Activated CD8-positive, alpha-beta memory T cell treated with anti-CD3 and anti-CD28 coated beads for 1 hour (primary cell): ENCODE measurements at places on chromosomes 7 and 10.

GRCh38 chr10:13997650-13998049, 333.1 kb downstream of the FRMD4A start:
- no peak for DNase-seq

DNA sequence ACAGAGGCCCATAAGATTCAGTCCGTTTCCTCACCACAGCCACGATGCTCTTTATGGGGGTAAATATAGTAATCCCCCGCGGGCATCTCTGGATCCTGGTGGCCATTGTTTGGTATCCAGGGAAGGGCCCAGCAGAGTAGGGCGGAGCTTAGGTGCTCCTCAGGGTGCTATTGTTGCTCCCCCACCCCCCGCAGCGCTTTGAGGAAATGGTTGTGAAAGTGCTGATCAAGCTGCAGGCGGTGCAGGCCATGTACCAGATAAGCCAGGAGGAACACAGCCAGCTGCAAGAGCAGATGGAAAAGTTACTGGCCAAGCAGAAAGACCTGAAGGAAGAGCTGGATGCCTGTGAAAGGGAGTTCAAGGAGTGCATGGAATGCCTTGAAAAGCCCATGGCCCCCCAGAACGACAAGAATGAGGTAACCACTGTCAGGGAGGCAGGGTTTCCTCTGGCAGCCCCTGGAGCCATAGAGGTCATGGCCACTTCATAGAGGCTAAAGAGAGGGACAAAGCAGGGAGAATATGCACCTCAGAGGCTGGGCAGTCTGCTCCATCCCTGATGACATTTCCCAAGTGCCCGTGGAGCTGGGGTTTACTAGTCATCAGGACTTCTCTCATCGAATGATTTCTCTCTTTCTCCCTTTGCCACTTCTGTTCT, 17.6 kb upstream of the FLNC start:
- no peak for DNase-seq

- DNase-seq: no peak
Observed at GRCh38 chr10:44161184-44161583, 223.7 kb downstream of the CXCL12 start.

DNA sequence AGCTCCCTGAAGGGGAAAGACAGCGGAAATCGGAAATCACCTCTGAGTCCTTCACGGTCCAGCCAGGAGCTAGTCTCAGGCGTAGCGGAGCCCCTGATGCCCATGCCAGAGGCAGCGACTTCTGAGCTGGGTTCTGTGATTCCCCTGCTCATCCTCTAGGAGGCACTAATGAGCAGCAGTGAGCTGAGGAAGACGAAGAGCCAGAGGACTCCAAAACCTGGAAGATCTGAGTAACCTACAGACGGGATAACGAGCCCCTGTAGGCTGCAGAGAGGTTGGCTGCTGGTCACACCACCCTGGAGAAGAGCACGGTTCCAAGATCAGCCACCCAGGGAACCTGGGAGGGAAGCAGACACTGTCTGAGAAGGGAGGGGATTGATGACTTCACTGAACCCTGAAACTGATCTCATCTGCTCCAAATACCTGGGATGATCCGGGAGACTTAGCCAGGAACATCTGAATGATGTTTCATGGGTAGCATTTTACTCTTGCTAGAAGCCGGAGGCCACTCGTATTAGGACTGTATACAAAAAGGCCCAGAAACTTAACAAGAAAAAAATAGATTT, 304.1 kb downstream of the PAXIP1 start:
- no peak for DNase-seq

DNA sequence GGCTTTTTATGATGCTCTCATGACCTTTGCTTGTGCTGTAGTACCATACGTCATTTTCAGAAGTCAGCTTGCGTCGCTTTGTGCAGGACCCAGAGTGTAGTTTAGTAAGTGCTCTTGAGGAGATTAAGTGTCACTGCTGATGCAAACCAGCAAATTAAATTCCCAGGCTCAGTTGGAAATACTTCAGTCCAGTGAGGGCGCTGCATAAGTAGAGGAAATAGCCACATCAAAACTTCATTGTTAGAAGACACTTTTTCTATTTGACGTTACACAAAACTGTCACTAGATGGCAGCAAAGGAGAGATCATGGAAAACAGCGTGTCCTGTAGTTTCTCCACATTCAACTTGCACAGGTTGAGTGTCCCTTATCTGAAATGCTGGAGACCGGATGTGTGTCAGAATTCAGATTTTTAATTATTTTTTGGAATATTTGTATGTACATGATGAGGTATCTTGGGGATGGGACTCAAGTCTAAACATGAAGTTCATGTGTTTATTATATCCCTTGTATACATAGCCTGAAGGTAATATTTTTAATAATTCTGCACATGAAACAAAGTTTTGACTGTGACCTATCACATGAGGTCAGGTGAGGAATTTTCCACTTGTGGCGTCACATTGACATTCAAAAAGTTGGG, 7.9 kb downstream of the ZNF22 start:
- DNase-seq: peak; percentile 1

DNA sequence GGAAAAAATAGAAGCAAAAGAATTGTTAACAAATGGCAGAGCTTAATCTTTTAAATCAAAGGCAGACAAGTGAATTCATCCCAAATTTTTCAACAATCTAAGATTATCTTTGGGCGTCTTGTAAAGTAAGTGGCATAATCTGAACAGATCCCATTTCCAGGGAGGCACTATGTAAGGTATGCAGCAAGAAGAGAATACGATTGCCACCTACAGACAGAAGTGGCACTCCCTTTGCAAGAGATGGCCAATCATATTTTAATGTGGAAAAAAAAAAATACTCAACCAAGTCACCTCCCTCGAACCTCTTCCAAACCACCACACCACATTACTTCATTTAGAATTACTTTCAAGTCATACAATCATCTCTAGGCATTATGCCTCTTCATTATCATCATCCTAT, 4.0 kb downstream of the GFRA1 start:
- no peak for DNase-seq

DNA sequence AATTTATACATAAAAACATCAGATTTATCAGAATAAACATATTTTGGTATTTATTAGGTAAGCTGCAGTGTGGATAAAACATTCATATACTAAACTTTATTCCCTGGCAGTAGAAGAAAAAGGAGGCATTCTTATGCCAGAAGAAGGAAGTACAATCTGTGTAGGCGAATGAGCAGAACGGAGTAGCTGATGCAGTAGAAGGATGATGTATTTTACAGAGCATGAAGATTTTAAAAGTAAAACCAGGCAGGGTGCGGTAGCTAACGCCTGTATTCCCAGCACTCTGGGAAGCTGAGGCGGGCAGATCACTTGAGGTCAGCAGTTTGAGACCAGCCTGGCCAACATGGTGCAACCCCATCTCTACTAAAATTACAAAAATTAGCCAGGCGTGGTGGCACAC, 294.9 kb upstream of the MKLN1 start:
- DNase-seq: no peak

- no peak for DNase-seq
Observed at GRCh38 chr10:74165530-74165901, 14.5 kb downstream of the ADK start.
